Kidney (tissue), 22 donors: ENCODE measurements at places on chromosomes 5 and 9.

- no peak for DNase-seq
These were observed 424.8 kb upstream of the DMAC1 start for GRCh38 chr9:8224381-8224801.

GRCh38 chr5:61824396-61824795 lies 481.6 kb upstream of the KIF2A start:
- no peak for DNase-seq

- no peak for DNase-seq
These were observed 26.5 kb upstream of the LIFR start for GRCh38 chr5:38582975-38583319.

GRCh38 chr9:127983847-127984289 lies 3.1 kb upstream of the EEIG1 start:
- DNase-seq: no peak

DNA sequence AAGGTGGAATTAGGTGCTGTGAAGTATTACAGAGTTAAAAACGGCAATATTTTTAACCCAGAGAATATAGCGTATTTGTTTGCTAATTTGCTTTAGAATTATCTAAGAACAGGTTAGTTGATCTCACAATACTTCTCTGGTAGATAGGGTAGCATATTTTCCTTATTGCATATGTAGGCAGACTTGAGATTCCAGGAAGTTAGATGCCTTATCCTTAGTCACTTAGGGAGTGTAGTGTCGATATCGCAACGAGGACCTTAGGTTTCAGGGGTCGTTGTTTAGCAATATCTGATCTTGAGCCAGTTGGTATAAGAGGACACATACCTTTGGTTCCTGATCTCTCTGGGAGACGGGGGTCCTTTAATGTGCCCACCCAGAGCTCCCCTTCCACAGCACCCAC lies 28.5 kb upstream of the IL6ST start:
- DNase-seq: no peak

DNA sequence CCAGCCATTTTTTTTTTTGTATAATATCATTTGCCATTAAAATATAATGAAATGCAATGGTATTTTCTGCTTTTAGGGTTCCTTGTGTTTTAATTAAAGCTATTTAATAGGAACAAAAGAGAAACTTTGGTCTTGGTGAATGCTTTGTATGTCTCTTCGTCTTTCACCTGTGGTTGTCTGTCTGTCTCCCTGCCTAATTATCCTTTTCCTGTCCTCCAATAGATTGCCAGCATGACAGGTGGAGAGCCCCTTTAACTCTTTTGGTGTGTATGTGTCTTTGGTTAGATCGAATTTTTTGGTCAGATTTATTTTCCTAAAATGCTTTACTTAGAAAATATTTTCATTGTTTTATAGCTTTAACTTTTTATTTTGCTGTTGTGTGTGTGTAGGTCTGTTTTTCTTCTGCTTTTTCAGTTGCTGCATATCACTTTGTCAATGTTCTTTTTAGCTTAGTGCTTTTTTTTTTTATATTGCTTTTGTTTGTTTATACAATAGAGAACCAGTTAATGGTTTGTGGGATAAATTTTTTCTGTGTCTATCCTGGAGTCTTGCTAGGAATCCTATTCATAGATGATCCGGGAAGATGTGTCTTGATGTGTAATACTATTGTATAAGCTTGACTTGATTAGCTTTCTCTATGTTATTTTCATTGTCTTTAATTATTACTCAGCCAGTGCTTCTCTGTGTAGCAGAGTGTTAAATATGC lies 8.6 kb downstream of the CHMP5 start:
- DNase-seq: no peak
